ENCODE measurements at places on chromosomes 4 and X. TPM values are rescaled to one million over a fixed set of nuclear protein-coding genes. Genes with fewer than 3 reads are reported as not detected.

The RAB40A gene
- total RNA-seq, result 0.69 TPM

The HAUS7 gene
- 22.5 TPM for total RNA-seq

The F8A2 gene
- not detected for total RNA-seq

The DRD5 gene
- not detected for total RNA-seq

The FRYL gene
- total RNA-seq, result 89.1 TPM

The GLOD5 gene
- 1.1 TPM for total RNA-seq

The ERVMER34-1 gene
- not detected for total RNA-seq

DNA sequence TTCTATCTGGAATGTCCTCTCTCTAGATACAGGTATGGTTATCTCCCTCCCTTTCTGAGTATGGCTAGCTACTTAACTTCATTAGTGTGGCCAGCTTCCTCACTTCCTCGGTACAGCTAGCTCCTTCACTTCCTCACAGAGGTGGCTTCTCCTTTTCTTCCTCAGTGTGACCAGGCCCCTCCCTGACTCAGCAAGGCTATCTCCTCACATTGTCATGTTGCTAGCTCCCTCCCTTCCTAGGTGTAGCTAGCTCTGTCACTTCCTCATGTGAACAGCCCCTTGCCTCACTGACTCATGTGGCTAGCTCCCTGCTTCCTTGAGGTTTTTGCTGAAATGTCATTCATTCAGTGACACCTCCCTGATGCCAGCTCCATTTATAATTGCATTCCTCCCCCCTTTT lies 67.3 kb upstream of the DDIT4L start:
- no peaks in the 10 kb centered on the region for H3K36me3 ChIP-seq
- no peaks in the 10 kb centered on the region for H3K27me3 ChIP-seq
- H3K4me3 ChIP-seq, result no peak overlapping the region
- no peak overlapping the region for H3K27ac ChIP-seq

GRCh38 chrX:131734621-131735020 lies 190.7 kb downstream of the OR13H1 start:
- no peak for DNase-seq
- no peak overlapping the region for H3K4me3 ChIP-seq
- H3K4me1 ChIP-seq, result peaks cover 6% of the 10 kb centered on the region
- no peaks in the 10 kb centered on the region for H3K27me3 ChIP-seq

GRCh38 chrX:49977319-49978090 lies 55.1 kb downstream of the CLCN5 start:
- H3K4me3 ChIP-seq, result no peak overlapping the region
- peak; percentile 2 for DNase-seq
- no peak overlapping the region for H3K27ac ChIP-seq
- no peaks in the 10 kb centered on the region for H3K36me3 ChIP-seq
- no peaks in the 10 kb centered on the region for H3K4me1 ChIP-seq

DNA sequence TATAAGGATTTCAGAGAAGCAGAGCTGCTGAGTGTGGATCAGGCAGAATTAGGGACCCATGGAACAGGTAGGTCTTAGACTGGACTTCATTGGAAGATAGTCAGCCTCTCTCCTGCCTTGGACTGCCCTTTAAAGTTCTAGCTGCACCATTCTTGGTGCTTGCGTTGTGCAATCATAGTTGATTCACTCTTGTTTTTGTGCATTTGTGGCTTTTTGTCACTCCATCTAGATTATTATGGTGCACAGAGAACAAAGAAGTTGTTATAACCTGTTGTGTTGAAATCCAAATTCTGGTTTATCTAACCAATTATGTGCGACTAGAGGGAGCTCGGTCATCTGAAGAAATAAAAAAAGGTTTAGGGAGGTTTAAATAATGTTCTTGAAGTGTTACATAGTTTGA lies 59.3 kb downstream of the JADE1 start:
- peaks cover 86% of the 10 kb centered on the region for H3K36me3 ChIP-seq
- no peak overlapping the region for H3K27ac ChIP-seq
- H3K4me1 ChIP-seq, result no peaks in the 10 kb centered on the region
- H3K4me3 ChIP-seq, result no peak overlapping the region
- no peak for DNase-seq
- H3K27me3 ChIP-seq, result no peaks in the 10 kb centered on the region

DNA sequence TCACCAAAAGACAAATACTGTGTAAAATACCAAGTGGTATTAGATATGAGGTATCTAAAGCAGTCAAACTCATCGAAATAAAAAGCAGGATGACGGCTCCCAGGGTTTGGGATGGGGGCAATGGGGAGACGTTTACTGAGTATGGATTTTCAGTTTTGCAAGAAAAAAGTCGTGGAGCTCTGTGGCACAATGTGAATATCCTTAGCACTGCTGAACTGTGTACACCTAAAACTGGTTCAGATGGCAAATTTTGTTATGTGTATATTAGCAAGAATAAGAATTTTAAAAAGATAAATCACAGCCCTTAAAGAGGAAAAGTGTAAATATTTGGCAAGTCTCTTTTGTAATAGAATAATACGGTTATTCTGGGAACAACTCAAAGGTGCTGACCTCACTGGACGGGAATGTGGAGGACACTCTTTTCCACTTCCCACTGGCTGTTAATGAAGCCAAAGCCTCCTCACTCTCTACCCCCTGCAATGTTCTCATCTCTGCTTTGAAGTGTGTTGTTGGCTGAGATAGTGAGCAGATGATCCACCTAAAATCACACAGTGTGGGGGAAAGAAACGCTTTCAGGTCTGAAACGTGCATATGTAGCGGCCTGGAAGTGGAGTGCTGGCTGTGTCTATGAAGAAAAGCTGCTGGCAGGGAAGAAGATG lies 49.2 kb downstream of the SEL1L3 start:
- peaks cover 23% of the 10 kb centered on the region for H3K4me1 ChIP-seq
- no peaks in the 10 kb centered on the region for H3K36me3 ChIP-seq
- H3K4me3 ChIP-seq, result no peak overlapping the region
- no peaks in the 10 kb centered on the region for H3K27me3 ChIP-seq
- DNase-seq, result no peak

GRCh38 chrX:136963973-136964372 lies 69.8 kb downstream of the GPR101 start:
- H3K36me3 ChIP-seq, result no peaks in the 10 kb centered on the region
- DNase-seq, result no peak
- H3K4me3 ChIP-seq, result no peak overlapping the region
- H3K27ac ChIP-seq, result no peak overlapping the region
- H3K27me3 ChIP-seq, result no peaks in the 10 kb centered on the region

GRCh38 chrX:22800806-22801205 lies 199.0 kb upstream of the DDX53 start:
- no peaks in the 10 kb centered on the region for H3K27me3 ChIP-seq
- no peaks in the 10 kb centered on the region for H3K36me3 ChIP-seq
- H3K27ac ChIP-seq, result no peak overlapping the region
- no peak overlapping the region for H3K4me3 ChIP-seq

DNA sequence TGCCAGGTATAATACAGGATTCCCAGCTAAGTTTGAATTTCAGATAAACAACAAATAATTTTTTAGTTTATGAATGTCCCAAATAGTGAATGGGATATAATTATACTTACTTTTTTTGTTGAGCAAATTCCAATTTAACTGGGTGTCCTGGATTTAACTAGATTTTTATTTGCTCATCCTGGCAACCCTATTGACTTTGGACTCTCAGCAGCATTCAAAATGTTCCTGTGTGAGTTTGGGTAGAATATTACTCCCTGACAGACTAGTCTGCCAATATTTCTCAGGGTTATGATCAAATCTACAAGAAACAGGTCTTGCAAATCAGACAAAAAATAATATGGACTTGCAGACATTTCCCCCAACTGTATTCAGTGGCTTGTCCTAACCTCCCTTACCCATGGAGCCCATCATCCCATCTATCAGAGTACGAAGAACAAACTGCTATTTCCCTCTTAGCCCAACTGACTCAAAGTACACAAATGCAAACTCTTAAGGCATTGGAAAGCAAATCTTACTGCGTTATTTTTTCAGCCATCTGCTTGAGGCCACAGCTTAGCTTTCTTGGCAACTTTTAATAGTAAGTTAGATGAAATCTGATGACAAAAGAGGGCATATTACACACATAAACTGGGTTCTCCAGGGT lies 20.7 kb downstream of the SETD7 start:
- DNase-seq, result no peak
- H3K27me3 ChIP-seq, result no peaks in the 10 kb centered on the region
- H3K36me3 ChIP-seq, result peaks cover 20% of the 10 kb centered on the region
- no peak overlapping the region for H3K27ac ChIP-seq
- H3K4me1 ChIP-seq, result no peaks in the 10 kb centered on the region

GRCh38 chrX:10015723-10016518 lies 48.8 kb downstream of the CLDN34 start:
- H3K4me1 ChIP-seq, result peaks cover 14% of the 10 kb centered on the region
- DNase-seq, result peak; percentile 87
- H3K36me3 ChIP-seq, result no peaks in the 10 kb centered on the region
- no peaks in the 10 kb centered on the region for H3K27me3 ChIP-seq
- H3K27ac ChIP-seq, result peak overlapping the region; percentile 87

GRCh38 chrX:10722851-10723250 lies 102.5 kb upstream of the MID1 start:
- no peak for DNase-seq
- H3K36me3 ChIP-seq, result no peaks in the 10 kb centered on the region
- no peak overlapping the region for H3K4me3 ChIP-seq
- H3K27ac ChIP-seq, result no peak overlapping the region

DNA sequence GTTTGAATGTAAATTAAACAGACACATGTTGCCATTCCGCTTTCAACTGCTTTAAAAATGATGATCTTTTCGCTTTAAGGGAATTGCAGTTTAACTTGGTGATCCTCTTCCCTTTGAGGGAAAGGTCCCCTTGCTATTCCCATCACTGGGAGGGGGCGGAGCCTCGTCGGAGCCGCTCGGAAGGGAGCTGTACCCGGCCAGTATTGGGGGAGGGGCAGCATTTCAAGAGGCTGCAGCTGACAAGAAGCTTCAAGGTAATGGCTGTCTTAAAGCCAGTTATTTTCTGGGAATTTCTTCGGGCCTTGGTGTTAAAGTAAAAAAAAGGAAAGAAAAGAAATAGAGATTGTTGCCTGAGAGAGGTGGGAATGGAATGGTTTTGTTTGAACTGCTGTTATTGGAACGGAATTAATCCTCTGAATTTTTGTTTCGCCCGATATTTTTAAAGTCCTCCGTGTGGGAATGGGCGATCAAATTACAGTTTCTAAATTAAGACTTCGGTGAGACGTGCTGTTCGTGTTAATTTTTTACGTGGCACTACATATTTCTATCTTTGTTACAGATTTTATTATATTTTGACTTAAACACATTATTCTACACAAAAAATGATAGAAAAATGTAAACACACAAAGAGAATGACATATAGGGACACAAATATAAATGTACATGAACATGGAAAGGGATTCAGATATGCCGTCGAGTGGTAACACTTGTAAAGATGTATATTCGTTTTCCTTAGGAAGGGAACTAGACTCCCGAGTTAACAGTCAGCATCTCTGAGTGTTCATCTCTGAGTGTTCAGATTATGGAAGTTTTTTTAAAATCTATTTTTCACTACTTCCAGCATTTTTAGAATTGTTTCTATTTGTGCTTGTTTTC lies 9.2 kb downstream of the PWWP3B start:
- no peak for DNase-seq
- H3K36me3 ChIP-seq, result no peaks in the 10 kb centered on the region
- H3K27me3 ChIP-seq, result no peaks in the 10 kb centered on the region
- H3K4me3 ChIP-seq, result no peak overlapping the region
- no peak overlapping the region for H3K27ac ChIP-seq
- no peaks in the 10 kb centered on the region for H3K4me1 ChIP-seq

DNA sequence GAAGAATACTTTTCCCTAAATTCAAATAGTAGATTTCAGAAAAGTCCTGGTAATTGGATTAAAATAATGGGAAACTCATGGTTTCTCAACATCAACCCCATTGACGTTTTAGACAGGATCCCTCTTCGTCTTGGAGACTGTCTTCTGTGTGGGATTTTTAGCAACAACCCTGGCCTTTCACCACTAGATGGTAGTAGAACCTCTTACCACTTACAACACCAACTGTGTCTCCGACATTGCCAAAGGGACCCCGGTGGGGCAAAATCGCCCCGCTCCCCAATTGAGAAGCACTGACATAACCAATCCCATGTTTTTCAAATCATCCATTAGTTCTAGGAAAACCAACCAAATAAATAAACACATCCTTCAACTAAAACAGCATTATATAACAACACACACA lies 16.9 kb upstream of the ANOS1 start:
- H3K27me3 ChIP-seq, result no peaks in the 10 kb centered on the region
- no peak overlapping the region for H3K4me3 ChIP-seq
- H3K4me1 ChIP-seq, result no peaks in the 10 kb centered on the region
- DNase-seq, result no peak
- no peak overlapping the region for H3K27ac ChIP-seq
- no peaks in the 10 kb centered on the region for H3K36me3 ChIP-seq

GRCh38 chr4:7964459-7964858 lies 24.8 kb upstream of the AFAP1 start:
- H3K4me3 ChIP-seq, result no peak overlapping the region
- peak overlapping the region; percentile 31 for H3K27ac ChIP-seq
- H3K4me1 ChIP-seq, result peaks cover 44% of the 10 kb centered on the region
- H3K27me3 ChIP-seq, result no peaks in the 10 kb centered on the region
- no peak for DNase-seq

GRCh38 chr4:94641702-94642560 lies 115.8 kb upstream of the BMPR1B start:
- H3K36me3 ChIP-seq, result peaks cover 48% of the 10 kb centered on the region
- H3K4me1 ChIP-seq, result no peaks in the 10 kb centered on the region
- H3K27ac ChIP-seq, result no peak overlapping the region
- H3K4me3 ChIP-seq, result no peak overlapping the region
